ENCODE measurements at places on chromosomes 3 and 15.
A peak's percentile ranks its signal among the peaks of the same experiment; 100 is the strongest.

GRCh38 chr3:170107941-170108340 is 70.1 kb downstream of the GPR160 start:
- DNase-seq: no peak

DNA sequence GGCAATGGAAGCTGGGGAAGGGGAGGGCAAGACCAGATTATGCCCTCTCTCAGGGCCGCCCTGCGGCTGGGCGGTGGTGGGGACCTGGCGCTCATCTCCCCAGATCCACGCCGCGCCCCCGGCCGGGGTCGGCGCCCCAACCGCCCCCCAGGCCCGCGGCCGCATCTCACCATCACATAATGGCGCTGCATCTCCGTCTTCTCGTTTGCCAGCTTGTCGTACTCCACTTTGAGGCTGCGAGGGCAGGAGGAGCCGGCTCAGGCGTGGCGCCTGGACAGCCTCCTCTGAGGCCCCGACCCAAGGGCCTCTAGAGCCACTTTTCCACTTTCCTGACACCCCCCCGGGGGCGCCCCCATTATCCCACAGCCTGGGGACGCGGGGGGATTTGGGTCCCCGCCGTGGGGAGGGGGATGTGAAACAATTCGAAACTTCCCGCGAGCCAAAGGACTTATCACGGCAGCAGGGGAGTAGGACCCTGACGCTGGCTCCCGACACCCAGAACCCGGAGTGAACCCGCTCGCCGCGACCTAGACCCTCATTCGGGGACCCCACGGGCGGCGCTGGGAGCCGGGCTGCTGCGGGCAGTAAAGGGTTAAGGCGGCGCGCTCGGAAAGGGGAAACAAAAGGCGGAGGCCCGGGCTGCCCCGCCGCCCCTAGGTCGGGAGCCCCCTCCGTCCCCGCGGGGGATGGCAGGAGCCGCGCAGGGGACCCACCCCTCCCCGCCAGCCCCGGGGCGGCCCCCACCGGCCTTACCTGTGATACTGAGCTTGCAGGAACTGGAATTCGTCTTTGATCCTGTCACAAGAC is 2.1 kb downstream of the TLE3 start:
- DNase-seq: peak; percentile 73

DNA sequence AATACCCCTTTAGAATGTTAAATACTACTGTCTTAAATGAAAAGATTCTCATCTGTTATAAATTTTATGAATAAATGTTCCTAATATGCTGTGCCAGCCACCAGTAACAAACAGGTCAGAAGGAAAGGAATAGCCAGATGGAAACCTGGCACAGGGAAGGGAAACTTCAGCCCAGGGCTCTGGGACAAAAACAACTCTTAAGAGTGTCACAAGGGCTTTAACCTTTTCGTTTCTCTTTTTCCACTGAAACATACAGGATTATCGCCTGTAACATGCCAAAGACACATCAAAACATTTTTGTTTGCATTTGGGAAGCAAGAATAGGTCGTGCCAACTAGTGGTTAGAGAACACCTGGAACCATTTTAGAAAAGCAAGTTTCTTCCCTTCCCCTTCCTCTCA is 109.0 kb upstream of the NEDD4 start:
- no peak for DNase-seq

- no peak for DNase-seq
Measured at GRCh38 chr3:64856106-64856505, 168.3 kb upstream of the ADAMTS9 start.

DNA sequence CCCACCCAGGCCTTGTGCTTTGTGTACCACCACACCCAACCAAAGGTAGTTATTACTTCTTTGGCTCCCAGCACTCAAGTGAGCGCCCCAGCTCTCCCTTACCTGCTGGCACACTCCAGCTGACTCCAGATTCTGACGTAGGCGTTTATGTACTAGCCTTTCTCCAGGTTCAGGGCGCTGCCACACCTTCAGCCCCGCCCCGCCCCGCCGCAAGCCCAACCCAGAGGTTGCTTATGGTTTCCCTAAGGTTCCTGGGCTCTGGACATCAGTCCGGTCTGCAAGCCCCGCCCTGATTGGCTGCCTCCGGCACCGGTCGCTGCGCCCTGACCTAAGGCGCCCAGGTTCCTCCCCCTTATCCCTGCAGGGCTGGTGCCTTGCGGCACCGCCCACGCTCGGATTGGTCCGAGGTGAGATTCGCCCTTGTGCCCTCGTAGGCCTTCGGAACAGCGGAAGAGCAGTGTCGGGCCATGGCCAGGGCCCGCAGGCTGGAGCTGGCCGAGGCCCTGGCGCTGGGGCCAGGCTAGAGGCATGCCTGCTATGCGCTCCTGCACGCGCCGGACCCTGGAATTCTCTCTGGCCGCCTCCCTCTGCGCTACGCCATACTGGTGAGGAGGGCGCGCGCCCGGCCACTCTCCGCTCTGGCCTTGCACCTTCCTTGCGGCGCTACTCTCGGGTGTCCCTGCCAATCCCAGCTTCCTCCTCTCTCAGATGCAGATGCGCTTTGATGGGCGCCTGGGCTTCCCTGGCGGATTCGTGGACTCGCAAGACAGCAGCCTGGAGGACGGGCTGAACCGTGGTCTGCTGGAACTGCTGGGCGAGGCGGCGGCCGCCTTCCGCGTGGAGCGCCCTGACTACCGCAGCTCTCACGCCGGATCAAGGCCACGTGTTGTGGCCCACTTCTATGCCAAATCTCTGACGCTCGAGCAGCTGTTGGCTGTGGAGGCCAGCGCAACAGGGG is 19.8 kb upstream of the NUDT16 start:
- DNase-seq: peak; percentile 96

- no peak for DNase-seq
Measured at GRCh38 chr15:69223083-69223813, 62.8 kb downstream of the GLCE start.

All from WTC11 (cell line).